ENCODE measurements at places on chromosomes 13 and 19.

- no peak for DNase-seq
Observed at GRCh38 chr13:49539313-49539712, 43.6 kb downstream of the PHF11 start.

DNA sequence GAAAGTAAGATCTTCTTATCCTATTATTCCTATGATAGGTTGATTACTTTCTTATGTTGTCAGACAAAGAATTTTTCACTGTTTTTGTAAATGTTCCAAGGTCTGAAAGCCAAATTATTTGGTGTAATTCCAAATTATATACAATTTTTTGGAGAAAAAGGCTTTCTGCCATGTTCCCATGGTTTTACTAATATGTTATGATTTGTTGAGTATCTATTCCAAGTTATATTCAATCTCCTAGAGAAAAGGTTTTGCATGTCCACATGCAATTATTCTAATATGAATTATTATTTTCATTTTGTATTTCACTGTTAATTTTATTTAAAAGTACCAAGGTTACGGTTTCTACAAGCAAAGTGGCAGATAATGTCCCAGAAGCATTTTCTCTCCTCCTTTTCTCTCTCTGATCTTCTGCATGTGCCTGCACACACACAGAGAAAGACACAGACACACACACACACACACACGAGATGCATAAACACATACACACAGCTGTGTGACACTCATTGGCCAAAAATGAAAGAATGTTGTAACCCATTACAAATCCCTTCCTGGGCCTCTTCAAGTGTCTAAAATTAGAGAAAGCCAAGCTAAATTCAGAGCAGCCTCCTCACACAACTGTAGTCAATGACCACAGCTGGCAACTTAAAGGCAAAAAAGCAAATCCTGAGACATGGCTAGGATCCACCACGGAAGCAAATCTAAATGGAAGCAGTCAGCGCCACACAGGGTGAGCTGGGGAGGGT is 621.0 kb downstream of the EFNB2 start:
- no peak for DNase-seq

- no peak for DNase-seq
Observed at GRCh38 chr13:70107498-70108281, at the start of gene ATXN8OS. Gene ATXN8OS, plus strand, starts transcription at chr13:70107826.

- no peak for DNase-seq
Observed at GRCh38 chr13:114260814-114261213, 20.6 kb upstream of the UPF3A start.

GRCh38 chr13:35260316-35260715 is 216.2 kb downstream of the MAB21L1 start:
- no peak for DNase-seq

GRCh38 chr13:112729408-112729807 is 39.6 kb downstream of the ATP11A start:
- DNase-seq = no peak

DNA sequence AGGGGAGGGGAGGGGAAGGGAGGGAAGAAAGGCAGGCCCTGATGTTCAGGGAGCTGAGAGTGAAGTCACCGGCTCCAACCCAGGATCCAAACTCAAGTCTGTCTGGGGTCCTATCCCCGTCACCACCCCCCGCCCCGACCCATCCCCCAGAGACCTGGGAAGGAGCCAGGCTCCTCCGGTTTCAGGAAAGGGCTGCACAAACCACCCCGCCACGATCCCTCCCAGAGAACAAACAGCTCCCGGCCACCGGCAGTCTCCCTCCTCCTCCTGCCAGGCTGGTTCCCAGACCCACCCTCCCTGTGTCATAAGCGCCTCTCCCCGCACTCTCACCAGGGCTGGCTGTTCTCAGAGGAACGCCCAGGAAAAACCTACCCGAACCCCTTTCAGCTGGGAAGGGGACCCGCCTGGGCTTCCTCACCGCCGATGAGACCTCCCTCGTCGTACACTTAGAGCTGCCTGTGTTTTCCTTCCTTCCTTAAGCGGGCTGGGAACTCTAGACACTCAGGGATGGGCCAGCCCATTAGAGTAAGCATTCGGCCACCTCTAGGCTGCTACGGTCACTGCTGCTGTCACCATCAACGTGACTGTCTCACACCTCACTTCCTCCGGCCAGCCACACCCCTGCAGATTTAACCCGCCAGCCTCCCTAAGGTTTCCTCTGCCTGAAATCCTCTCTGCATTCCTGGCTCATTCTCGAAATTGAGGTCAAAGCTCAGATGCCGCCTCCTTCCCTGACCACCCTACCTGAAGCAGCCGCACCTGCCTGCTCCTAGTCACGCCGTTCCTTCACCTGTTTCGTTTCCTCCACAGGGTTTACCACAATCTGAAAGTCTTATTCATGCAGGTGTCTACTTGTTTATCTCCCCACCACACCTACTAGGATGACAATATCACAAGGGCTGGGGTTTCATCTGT is 6.3 kb upstream of the RDH13 start:
- no peak for DNase-seq

DNA sequence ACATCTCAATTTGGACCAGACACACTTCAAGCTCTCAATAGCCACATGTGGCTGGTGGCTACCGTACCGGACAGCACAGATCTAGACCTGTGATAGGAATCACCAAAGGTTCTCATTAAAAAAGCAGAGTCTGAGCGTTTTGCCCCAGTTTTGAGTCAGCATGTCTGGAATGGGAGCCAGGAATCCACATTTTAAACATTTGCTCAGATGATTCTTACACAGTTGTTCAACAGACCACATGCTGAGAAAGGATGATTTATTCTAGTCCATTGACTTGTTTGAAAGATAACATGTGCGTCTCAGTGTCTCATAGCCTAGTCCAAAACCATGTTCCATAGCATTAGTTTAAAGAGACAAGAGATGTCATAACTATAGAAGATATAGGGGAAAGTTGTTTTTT is 53.4 kb downstream of the FLT3 start:
- DNase-seq = no peak

GRCh38 chr13:22665506-22665905 is 515.3 kb upstream of the SGCG start:
- DNase-seq = no peak

DNA sequence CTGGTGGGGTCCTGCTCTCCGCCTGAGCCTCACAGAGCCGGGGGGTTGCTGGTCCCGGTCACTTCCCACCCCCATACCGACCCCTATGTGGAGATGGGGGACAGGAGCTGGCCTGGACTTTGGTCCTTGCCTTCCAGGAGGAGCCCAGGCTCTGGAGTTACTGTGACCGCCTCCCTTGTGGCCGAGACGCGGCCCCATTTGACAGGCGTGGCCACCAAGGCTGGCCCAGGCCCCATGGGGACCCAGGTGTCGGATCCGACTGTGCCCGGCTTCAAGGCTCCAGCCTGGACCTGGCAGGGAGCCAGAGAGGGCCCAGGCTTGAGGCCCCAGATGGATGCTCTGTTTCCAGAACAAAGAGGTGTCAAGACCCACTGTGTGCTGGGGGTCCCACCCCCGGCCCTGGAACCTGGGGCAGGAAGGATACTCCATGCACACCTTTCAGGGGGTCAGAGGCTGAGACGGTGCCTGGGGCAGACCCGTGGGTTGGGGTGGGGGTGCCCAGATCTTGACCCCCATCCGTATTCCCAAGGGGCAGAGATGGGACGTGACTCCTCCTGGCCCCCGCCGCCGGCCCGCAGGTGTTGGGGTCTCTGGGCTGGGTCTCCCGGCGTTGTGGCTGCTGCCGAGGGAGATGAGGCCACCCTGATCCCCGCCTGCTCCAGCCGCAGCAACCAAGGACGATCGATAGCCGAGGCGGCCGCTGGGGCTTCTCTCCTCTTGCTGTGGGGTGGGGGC is 47.8 kb upstream of the TCF3 start:
- no peak for DNase-seq

GRCh38 chr13:20125129-20125782 is 35.6 kb downstream of the GJA3 start:
- no peak for DNase-seq

GRCh38 chr19:52688335-52688734 is 46.5 kb downstream of the ZNF611 start:
- no peak for DNase-seq

GRCh38 chr19:42488783-42489521 is 39.3 kb downstream of the CEACAM1 start:
- DNase-seq = no peak

- no peak for DNase-seq
Observed at GRCh38 chr13:107034236-107034872, 466.4 kb upstream of the ARGLU1 start.

DNA sequence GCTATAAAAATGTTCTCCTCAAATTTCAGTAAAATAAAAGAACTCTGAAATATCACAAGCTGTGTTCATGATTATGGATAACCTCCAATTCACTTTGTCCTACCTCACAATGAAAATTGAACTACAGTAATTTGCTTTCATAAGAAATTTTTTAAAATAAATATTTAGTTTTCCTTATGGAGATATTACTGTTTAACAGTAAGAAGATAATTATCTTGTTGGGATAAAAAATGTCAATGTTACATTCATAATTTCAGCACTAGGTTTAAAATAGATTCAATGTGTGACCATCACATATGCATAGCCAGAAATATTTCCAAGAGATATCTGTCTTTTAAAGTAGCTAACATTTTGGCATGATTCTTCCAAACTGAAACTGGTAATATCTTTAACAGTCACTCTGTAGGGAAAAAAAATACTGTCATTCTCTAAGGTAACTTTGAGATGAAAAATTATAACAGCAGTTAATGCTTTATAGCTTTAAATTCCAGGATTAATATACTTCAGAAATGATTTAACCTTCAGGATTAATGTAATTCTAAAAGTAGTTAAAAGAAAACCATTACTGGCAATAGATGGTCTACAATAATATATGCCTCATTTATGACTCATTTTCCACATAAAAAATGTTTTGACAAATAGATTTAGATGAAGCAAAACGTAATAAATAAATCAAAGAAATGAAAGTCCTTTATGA is 91.3 kb downstream of the SPRY2 start:
- DNase-seq = no peak

GRCh38 chr19:7506385-7507328 is 9.2 kb upstream of the ZNF358 start:
- DNase-seq = no peak

- no peak for DNase-seq
Observed at GRCh38 chr19:3873151-3873550, 4.3 kb upstream of the ZFR2 start.

GRCh38 chr13:45352031-45352430 is 11.0 kb upstream of the TPT1 start:
- no peak for DNase-seq

- no peak for DNase-seq
Observed at GRCh38 chr13:27534981-27535380, 84.6 kb upstream of the MTIF3 start.

DNA sequence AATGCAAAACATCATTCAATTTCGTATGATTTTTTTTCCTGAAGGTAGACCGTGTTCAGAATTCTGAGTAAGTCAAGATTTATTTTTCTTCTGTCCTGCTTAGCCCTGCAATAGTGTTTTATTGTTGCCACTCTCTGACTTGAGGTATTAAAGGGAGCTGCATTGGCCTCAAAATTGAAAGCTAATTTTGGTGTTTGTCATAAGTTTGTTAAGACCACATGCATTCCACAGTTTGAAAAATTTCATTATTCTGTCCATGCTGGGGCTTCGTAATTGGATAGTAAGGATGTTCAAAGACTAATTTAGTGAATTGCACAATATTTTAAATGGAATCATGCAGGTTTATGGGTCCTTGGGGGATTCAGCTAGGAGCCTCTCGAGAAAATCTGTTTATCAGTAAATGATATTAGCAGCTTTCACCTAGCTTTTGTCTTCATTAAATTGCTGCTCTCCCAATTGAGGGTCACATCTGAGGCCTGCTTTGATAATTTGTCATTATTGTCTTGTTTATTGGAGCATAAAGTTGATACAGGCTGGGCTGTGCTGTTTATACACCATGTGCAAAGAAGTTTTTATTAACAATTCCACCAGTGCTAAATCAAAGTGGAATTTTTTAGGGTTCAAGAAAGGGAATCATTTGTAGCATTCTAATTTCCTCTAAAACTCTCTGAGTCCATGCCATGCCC is 339.8 kb upstream of the OBI1 start:
- DNase-seq = no peak

GRCh38 chr13:100789481-100789880 is 114.9 kb upstream of the TMTC4 start:
- DNase-seq = peak; percentile 65

DNA sequence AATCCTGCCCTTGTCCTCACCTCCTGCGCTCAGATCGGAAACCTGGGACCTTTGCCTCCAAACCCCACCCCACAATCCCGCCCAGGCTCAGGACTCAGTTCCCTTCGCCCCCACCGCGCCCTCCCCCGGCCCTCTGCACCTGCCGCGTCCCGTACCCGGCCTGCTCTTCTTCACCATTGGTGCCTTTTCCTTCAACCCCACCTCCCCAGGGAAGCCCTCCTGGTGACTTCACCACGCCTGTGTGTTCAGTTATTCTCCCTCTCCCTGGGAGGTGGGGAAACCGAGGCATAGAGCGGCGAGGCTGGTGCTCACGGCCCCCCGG is 19.3 kb upstream of the TCF3 start:
- DNase-seq = no peak

- DNase-seq = no peak
Observed at GRCh38 chr19:1799695-1800342, 12.3 kb downstream of the ATP8B3 start.

DNA sequence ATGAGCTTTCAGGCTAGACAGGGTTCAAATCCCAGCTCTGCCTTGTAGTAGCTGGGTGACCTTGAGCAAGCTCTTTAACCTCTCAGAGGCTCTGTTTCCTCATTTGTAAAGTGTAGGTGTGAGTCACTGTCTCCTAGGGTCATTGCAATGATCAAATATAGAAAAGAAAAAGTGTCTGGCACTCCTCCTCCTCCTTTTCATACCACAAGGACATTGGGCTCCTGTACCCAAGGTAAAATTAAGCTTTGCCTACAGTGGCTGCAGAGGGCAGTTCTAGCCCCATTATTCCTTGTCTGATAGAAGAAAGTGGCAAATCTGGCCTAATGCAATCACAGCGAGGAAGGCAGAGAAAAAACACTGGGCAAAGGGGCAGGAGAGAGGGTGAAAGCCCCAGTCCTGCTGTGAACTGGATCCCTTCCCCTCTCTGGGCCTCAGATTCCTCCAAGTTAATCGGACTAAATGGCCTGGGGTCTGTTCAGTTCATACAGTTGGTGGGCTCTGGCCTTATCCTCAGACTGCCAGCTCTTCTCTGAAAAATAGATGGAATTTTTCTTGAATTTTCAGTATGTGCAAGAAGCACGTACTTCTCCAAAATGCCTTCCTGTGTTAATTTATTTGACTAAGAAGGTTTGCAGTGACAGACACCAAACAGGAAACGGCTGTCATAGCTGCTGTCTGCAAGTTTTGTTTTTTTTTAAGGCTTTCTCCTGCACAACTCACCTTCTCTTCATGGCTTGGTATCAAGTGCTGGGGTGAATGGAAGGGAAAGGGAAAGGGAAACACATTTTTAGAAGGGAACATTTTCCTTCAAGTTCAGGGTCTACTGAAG is 35.3 kb downstream of the RGCC start:
- no peak for DNase-seq

Measured in substantia nigra (tissue), 51 donors.